ENCODE measurements at places on chromosomes 3 and 15. TPM values are rescaled to one million over a fixed set of nuclear protein-coding genes. Genes with fewer than 3 reads are reported as not detected.

- DNase-seq: no peak
Observed at GRCh38 chr3:63981980-63982379, 41.3 kb downstream of the PSMD6 start.

- no peak for DNase-seq
Observed at GRCh38 chr3:15726043-15726442, 71.7 kb downstream of the ANKRD28 start.

DNA sequence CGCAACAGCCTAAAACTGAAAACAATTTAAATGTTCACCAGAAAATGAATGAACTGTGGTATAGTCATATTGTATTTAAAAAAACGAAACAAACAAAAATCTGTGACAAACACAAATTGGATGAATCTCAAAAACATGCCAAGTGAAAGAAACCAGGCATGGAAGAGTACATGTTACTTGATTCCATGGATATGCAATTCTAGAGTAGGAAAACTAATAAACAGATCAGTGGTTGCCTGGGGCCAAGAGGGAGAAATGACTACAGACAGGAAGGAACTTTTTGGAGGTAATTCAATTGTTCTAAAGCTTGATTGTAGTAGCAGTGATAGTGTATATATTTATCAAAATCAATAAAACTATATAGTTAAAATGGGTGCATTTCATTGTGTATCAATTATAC is 16.8 kb downstream of the UBE3A start:
- DNase-seq: no peak

- DNase-seq: no peak
Observed at GRCh38 chr3:36926292-36926897, 18.5 kb downstream of the TRANK1 start.

- no peak for DNase-seq
Observed at GRCh38 chr15:62639432-62639831, 403.1 kb upstream of the TPM1 start.

ZBTB47 gene
- total RNA-seq: 17.8 TPM

GOLGA8O gene
- total RNA-seq: not detected

CELSR3 gene
- 2.3 TPM for total RNA-seq

PPCDC gene
- 21.0 TPM for total RNA-seq
